Stimulated activated CD4-positive, alpha-beta T cell treated with anti-CD3 and anti-CD28 coated beads, Interleukin-1b, Interleukin-23, amount 100 ng/mL, for 4 hours (primary cell): ENCODE measurements at places on chromosomes 11 and 22.

DNA sequence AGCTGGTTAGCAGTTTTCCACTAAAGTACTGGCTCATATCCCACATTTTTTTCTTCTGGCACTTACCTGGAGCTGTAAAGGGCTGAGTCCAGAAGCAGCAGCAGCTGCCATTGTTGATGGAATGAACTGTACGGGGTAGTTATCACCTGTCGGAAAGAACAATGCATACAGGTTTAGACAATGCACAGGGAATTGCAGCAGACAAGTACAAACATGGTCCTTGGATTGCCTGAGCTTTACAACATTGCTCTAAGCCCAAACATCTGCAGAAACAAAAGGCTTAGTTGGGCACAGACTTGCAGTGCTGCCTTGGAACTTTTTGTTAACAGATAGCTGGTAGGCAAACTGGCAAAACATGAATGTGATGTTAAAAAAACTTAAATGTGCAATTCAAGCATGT lies 258.8 kb downstream of the SOX6 start:
- no peak for DNase-seq

GRCh38 chr11:124415356-124415923 lies 9.2 kb downstream of the OR8B4 start:
- no peak for DNase-seq

GRCh38 chr11:115918576-115918975 lies 414.4 kb upstream of the CADM1 start:
- DNase-seq = no peak

GRCh38 chr11:87421422-87421821 lies 383.7 kb downstream of the TMEM135 start:
- no peak for DNase-seq

DNA sequence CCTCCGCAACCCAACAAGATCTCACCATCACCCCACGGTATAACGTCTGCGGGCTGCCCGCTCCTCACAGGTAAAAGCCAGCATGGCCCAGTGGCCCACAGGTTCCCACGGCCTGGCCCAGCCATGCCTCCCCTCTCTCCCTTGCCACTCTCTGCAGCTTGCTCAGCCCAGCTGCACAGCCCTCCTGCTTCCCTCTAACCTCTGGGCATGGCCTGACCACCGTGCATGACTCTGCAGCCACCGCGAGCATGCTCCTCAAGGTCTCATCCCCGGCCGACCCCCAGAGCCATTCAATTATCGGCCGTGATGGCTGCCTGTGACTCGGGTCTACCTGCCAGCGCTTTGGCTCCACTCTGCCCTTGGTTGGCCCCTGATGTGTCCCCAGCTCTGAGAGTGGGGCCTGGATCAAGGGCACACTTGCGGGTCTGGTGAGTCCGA lies 185.5 kb downstream of the CTTN start:
- DNase-seq = no peak

DNA sequence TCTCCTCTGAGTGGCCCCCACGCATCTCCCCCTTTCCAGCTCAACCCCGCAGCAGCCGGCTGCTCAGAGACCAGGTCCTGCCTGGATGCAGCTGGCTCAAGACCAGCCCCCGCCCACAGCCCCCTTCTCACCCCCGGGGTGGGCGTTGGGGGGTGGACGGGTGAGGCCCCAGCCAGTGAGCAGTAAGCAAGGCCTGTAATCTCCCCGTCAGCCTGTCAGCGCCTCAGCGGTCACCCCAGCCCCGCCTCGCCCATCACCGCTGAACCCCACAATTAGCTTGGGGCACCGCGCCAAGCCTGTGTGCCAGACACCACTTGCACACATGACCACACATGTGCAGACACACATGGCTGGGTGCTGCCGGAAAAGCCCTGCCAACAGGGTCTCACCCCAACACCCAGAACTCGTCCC lies 5.9 kb downstream of the PLXNB2 start:
- no peak for DNase-seq

DNA sequence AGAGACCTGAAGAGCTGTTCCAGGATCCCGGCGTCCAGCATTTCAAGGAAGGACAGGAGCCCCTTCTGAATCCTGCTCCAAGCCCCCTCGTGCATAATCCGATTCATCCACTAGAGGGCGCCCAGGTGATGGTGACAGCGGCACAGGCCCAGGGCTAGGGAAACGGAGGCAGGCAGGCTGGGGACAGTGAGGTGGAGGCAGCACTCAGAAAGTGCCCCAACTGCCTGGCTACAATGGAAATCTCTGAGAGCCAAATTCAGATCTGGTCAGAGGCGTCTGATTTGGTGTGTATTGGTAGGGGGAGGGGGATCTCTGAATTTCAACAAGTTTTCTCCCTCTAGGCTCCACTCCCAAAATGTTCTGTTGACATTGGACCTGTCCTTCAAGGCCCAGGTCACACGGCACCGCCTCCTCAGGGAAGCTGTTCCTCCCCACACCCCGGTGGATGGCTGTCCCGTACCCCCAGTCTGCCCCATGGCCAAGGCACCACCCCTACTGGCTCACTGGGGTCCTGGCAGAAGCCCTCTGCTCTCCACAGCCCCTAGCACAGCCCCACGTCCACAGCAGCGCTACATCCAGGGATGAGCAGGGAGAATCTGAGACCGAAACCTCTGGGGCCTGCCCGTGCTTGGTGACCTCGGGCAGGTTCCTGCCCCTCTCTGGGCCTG lies 142.9 kb downstream of the CRYBB2 start:
- DNase-seq = peak; percentile 61

GRCh38 chr22:26597026-26597425 lies 7.1 kb upstream of the TPST2 start:
- DNase-seq = no peak

- no peak for DNase-seq
These were observed 3.2 kb downstream of the ARHGEF12 start for GRCh38 chr11:120339394-120339890.

- no peak for DNase-seq
These were observed 4.8 kb downstream of the KIAA0930 start for GRCh38 chr22:45235851-45236342.

DNA sequence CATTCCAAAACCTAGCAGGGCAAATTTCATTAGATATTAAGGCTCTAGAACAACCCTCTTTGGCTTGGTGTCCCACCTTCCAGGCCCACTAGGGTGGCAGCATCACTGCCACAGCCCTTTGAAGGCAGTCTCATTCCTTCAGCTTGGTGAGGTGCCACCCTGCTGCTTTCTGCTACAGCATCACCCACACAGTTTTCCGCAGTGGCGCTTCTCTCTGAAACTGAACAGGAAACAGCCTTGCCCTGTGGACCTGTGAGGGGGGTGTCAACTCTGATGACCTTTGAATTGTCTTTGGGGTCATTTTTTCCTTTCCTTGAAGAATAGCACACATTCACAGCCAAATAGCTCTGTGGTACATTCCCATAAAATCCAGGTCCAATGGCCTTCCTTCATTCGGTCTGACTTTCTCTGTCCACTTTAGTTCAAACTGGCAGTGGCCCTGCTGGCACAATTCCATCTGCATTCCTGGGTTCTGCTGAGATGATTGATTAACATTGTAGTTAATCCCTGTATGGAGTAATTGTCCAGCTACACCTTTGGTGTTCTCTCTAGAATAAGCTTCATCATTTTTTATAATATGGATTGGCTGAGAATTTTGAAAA lies 251.9 kb upstream of the FAT3 start:
- DNase-seq = no peak

- no peak for DNase-seq
These were observed 15.5 kb downstream of the RHBDD3 start for GRCh38 chr22:29251981-29252911.

- DNase-seq = no peak
These were observed 69.2 kb downstream of the KIF18A start for GRCh38 chr11:28038775-28039174.

- no peak for DNase-seq
These were observed 4.5 kb downstream of the SLC22A6 start for GRCh38 chr11:62980133-62980760.

- no peak for DNase-seq
These were observed 20.8 kb downstream of the YPEL1 start for GRCh38 chr22:21714786-21715185.

DNA sequence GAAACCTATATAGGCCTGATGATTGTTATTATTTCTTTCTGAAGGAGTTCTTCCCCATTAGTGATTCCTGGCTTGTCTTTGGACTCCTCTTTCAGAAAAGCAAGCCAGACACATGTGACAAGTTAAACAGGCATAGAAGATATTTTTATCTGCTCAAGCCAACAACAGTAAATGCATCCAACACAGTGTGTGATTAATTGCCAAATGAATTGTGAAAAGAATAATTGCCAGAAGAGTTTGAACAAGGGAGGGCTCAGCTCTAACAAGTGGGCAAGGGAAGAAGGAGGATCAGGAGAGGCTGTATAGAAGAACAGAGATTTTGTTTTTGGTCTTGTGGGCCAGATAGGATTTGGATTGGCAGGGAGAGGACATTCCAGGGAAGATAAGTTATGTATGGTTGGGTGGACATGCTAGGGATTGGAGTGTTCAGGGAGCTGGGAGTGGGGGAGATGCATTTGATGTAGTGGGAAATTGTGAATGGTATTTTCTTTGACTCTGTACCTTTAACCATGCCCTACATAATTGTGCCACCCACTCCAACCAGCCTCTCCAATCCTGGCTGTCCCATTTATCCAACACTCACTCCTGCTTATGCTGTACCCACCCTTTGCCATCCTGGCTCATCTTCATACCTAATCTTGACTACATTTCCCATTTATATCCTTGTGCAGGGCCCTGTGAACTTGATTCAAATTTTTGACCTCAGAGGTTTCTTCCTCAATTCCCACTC lies 172.8 kb downstream of the RRAS2 start:
- no peak for DNase-seq

DNA sequence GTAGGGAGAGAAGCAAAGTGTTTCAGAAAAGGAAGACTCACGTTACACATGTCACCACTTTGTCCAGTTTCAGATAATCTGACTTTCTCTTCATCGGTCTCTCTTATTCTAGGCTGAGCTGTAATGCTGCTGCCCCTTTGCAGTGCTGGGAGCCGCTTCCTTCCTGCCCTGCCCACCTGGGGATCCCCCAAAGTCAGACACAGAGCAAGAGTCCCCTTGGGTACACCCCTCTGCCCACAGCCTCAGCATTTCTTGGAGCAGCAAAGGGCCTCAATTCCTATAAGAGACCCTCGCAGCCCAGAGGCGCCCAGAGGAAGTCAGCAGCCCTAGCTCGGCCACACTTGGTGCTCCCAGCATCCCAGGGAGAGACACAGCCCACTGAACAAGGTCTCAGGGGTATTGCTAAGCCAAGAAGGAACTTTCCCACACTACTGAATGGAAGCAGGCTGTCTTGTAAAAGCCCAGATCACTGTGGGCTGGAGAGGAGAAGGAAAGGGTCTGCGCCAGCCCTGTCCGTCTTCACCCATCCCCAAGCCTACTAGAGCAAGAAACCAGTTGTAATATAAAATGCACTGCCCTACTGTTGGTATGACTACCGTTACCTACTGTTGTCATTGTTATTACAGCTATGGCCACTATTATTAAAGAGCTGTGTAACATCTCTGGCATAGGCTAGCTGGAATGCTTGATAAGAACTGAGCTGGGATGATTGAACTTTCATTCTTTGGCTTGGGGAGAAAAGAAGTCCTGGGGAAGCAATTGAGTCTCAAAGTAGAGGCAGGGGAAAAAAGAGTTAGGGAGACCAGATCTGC lies 31.2 kb upstream of the SMIM35 start:
- no peak for DNase-seq

DNA sequence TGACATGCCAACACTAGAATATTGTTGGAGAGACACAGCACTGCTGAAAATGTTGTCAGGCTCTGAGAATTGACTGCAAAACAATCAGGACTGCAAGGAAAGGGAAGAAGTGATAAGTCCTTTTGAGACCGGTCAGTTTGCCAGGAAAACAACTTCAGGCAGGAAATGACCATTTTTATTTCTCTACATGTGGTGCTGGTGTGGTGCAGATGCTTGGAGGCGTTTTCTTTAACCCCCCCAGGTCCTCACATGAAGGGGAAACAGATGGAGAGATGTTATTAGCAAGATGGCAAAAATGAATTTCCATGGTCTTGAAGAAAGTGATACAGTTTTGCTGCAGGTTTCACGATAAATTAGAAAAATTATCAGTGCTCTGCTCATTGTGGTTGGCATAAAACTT lies 5.7 kb downstream of the AP2A2 start:
- DNase-seq = no peak

- DNase-seq = no peak
These were observed 306.7 kb upstream of the MTNR1B start for GRCh38 chr11:92662601-92663360.

GRCh38 chr11:65782816-65783228 lies 2.0 kb upstream of the AP5B1 start:
- no peak for DNase-seq

DNA sequence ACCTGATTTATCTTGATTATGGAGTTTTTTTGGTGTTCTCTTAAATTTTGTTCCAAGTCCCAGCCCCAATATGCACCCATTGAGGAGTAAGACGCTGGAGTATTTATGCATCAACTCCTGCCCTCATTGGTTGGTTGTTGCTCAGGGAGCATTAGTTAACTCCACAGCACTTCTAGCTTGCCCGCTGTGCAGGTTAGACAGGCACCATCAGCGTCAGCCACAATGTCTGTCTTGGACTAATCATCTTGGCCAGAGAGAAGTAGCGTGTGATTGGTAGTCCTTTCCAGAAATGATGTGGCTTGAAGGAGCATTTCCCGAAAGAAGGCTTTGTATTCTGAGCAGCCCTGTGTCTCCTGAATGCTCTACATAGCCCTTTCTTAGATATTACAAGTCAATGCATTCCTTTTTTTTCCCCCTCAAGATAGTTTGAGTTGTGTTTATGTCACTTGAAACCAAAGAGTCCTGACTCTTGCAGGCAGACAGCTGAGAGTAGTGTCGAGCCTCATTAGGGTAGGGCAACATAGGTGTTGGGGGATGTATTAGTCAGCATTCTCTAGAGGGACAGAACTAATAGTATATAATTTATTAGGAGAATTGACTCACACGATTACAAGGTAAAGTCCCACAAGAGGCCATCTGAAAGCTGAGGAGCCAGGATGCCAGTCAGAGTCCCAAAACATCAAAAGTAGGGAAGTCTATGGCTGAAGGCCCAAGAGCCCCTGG lies 94.6 kb upstream of the RCN1 start:
- no peak for DNase-seq

DNA sequence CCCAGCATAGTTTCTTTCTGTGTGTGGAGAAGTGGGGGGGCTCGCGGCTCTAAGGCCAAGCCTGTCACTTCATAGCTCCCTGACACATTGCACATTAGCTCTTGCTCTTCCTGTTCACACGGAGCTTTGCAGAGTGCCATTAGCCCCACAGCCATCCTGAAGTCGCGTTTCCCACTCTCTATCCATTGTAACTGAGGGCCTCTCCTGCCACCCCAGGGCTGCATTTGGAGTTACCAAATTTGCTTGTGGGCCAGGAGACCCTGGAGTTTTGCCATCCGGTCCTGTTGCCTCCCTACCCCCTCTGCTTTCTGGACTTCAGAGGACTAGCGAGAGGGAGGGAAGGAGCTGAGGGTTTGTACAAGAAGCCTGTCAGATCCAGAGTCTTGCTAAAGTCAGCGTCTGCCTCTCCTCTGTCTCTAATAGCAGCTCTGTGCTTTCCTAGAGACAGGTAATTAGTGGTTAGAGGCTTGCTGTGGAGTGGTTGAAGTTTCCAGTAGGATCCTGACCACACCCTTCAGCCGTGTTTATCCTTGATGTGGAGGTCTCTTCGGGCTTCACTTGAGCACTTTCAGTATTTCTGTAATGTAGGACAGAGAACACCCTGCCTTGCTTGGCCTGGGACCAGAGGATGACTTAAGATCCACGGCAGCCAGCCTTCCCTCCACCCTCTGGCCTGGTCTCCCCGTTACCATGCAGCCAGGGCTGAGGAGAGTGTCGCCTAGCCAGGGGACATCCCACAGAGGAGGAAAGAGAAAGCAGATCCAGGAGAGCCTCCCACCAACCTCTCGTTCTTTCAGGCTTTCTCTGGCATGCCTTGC lies 14.1 kb downstream of the DCPS start:
- no peak for DNase-seq
